ENCODE measurements at places on chromosomes 5 and 9. TPM values are rescaled to one million over a fixed set of nuclear protein-coding genes. Genes with fewer than 3 reads are reported as not detected.
A peak's percentile ranks its signal among the peaks of the same experiment; 100 is the strongest.

DNA sequence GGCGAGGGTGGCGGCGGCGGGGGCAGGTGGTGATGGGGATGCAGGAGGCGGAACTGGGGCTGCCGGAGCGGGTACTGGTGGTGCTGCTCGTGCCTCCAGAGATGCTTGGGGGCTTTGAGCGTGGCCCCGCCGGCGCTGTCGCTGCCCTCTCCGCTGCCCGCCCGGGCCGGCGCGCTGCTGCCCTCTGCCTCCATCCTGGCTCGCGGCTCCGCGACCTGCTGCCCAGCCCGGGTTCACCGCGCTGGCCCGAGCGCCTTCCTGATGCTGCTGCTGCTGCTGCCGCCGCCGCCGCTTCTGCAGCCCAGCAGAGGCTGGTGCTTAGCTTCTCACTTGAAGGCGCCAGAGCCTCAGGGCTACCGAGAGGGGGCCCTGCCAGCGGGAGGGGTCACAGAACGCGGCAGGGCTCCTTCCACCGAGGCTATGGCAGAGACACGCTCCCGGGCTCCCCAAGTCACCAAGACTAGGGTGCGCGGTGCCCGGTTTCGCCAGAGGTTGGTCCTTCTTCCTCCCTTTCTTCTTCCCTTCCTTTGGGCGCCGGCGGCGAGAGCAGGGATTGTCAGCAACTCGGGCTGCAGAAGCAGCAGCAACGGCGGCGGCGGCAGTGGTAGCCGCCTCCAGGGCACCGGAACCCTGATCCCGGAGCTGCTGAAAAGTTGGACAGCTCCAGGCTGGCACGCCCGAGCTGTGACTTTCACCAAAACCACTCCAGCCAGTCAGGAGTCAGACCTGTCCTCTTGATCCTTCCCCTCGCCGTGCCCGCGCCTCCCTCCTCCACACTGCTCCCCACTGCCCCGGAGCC is at the start of gene PDE4D:
Gene PDE4D, minus strand, starts transcription at position 298 of the 799 bp plus-strand sequence.
- no peak within 1 kb of the TSS for H3K27ac ChIP-seq
- DNase-seq: no peak
- H3K36me3 ChIP-seq: peaks cover 1% of the 10 kb centered on the region
- H3K4me3 ChIP-seq: no peak within 1 kb of the TSS
- H3K27me3 ChIP-seq: peaks cover 39% of the 10 kb centered on the region

GRCh38 chr5:56389261-56389660 is 156.1 kb upstream of the ANKRD55 start:
- no peak overlapping the region for H3K27ac ChIP-seq
- H3K36me3 ChIP-seq: no peaks in the 10 kb centered on the region
- H3K4me3 ChIP-seq: no peak overlapping the region
- H3K4me1 ChIP-seq: no peaks in the 10 kb centered on the region

DNA sequence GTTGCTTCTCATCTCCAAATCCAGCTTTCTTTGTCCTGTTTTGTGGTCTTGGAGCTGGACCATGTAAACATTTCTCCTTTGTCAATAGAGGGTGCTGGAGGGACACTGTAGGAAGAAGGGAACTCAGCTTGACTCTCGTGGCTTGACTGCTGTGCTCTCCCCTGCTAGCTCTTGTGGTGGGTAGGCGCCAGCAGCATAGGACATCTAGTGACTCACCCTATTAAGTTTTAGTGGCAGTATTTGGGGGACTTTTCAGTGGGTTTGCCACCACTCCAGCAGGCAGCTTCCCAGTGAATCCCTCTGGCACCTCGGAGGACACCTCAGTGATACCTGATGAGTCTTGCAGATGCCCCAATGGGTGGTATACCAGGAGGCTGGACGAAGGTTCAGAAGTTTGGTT is 97.8 kb downstream of the TSSK1B start:
- H3K27me3 ChIP-seq: peaks cover 7% of the 10 kb centered on the region
- no peak overlapping the region for H3K27ac ChIP-seq
- peaks cover 11% of the 10 kb centered on the region for H3K4me1 ChIP-seq
- DNase-seq: peak; percentile 45

- peaks cover 24% of the 10 kb centered on the region for H3K27me3 ChIP-seq
- no peak for DNase-seq
- no peak overlapping the region for H3K27ac ChIP-seq
- no peak overlapping the region for H3K4me3 ChIP-seq
- H3K4me1 ChIP-seq: no peaks in the 10 kb centered on the region
- no peaks in the 10 kb centered on the region for H3K36me3 ChIP-seq
Measured at GRCh38 chr5:66344544-66344943, 200.4 kb downstream of the SREK1 start.

- no peak overlapping the region for H3K27ac ChIP-seq
- H3K4me1 ChIP-seq: peaks cover 2% of the 10 kb centered on the region
- H3K4me3 ChIP-seq: no peak overlapping the region
- H3K36me3 ChIP-seq: peaks cover 19% of the 10 kb centered on the region
- DNase-seq: no peak
Measured at GRCh38 chr5:112800891-112801290, 60.2 kb upstream of the SRP19 start.

GRCh38 chr9:109716631-109717030 is 63.4 kb upstream of the PALM2AKAP2 start:
- no peaks in the 10 kb centered on the region for H3K4me1 ChIP-seq
- no peak for DNase-seq
- no peaks in the 10 kb centered on the region for H3K27me3 ChIP-seq
- no peak overlapping the region for H3K4me3 ChIP-seq
- no peak overlapping the region for H3K27ac ChIP-seq
- H3K36me3 ChIP-seq: no peaks in the 10 kb centered on the region

GRCh38 chr9:79572608-79573411 is 1.0 kb downstream of the TLE4 start:
- H3K27ac ChIP-seq: peak overlapping the region; percentile 89
- H3K4me3 ChIP-seq: no peak overlapping the region
- H3K27me3 ChIP-seq: no peaks in the 10 kb centered on the region
- H3K4me1 ChIP-seq: peaks cover 36% of the 10 kb centered on the region

DNA sequence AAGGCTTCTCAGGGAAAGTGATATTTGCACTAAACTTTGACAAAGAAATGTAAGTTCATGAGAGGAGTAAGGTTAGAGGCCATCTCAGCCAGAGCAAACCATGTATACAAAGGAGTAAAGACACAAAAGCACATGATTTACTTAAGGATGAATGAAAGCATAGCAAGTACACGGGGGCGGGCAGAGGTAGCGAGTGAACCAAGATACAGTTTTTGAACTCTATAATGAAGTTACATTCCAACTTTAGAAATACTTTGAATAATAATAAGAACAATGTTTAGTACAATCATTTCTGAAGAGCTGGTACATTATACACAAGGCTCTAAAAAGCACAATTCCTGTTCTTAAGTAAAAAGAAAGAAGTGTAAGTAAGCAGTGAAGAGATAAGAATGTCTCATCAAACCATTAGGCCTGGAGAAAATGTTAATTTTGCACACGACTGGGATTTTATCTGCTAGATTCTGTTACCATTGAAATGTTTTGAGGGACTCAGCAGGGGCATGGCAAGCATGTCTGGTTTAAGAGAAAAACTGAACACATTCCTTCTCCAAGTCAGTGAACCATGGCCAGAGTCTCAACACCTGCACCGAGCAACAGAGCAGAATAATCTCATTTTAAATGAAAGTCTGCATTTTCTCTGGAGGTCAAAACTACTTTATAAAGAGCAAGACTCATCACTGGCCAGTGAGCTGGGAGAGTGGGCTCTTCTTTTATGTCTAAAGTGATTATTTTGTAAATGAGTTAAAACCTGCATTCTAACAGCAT is 147.6 kb upstream of the TRPM3 start:
- DNase-seq: no peak
- H3K27me3 ChIP-seq: no peaks in the 10 kb centered on the region
- H3K27ac ChIP-seq: no peak overlapping the region
- H3K36me3 ChIP-seq: no peaks in the 10 kb centered on the region
- no peaks in the 10 kb centered on the region for H3K4me1 ChIP-seq

DNA sequence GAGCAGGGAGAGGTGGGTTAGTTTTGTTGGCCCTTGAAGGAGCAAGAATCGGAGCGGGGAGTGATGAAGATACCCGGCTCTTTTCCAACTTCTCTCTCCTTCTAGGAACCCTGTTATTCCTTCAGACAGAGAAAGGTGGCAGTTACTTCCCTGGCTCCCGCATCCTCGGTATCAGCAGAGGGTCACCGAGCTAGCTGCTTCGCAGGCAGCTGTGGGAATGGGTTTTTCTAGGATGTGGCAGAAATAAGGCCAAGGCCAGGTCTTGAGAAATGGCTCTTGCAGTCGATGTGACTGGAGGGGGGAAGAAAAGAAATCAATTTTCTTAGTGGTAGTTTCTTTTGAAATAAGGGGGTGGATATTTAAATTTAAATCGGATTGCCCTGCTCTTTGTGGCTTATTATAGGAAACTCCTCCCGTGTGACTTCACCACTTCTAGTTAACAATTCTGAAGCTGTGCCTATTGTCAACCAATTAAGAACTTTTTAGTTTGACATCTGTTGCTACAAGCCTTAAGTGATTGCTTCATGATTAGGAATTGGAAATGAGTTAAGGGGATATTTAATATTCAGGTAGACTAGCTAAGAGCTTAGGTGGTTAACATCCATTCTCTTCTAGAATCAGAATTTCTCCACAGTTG is 1.4 kb downstream of the SAP30L start:
- H3K4me3 ChIP-seq: peak overlapping the region; percentile 84
- DNase-seq: no peak
- peaks cover 28% of the 10 kb centered on the region for H3K36me3 ChIP-seq
- H3K27me3 ChIP-seq: no peaks in the 10 kb centered on the region

GRCh38 chr9:115615000-115615401 is 497.0 kb upstream of the TNC start:
- no peaks in the 10 kb centered on the region for H3K4me1 ChIP-seq
- no peaks in the 10 kb centered on the region for H3K36me3 ChIP-seq
- no peak overlapping the region for H3K4me3 ChIP-seq
- no peak overlapping the region for H3K27ac ChIP-seq

- no peaks in the 10 kb centered on the region for H3K27me3 ChIP-seq
- no peaks in the 10 kb centered on the region for H3K4me1 ChIP-seq
- H3K4me3 ChIP-seq: no peak overlapping the region
Measured at GRCh38 chr5:84805473-84805872, 420.8 kb upstream of the EDIL3 start.

DNA sequence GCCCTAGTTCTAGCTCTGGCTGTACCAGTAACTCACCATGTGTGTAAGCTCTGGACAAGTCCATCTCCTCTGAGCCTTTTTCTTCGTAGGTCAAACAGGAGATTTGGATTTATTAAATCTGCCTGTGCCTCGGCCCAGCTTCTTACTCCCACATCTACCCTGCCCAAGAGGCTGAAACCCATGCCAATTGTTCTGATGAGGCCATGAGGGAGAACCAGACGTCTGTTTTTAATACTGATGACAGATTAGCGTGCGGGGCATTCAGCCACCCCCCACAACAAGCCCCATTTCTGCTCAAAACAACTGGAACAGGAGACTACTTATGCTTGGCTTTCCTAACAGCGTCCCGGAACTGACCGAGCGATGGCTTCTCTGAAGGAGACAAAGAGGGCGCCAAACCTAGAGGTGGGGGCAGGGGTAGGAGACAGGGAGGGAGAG is 81.2 kb upstream of the TRIM32 start:
- H3K36me3 ChIP-seq: peaks cover 2% of the 10 kb centered on the region
- no peaks in the 10 kb centered on the region for H3K27me3 ChIP-seq
- no peak overlapping the region for H3K27ac ChIP-seq
- H3K4me3 ChIP-seq: no peak overlapping the region
- DNase-seq: no peak
- H3K4me1 ChIP-seq: no peaks in the 10 kb centered on the region

Gene KIF27
- total RNA-seq: 2.2 TPM

Gene PCDHB5
- not detected for total RNA-seq

Gene RNF183
- not detected for total RNA-seq

Gene IL3
- total RNA-seq: 1.5 TPM

Gene PPP6C
- 50.3 TPM for total RNA-seq

Gene IL12B
- not detected for total RNA-seq

Gene PCDHA12
- not detected for total RNA-seq

Gene SLC34A3
- not detected for total RNA-seq

Gene AJM1
- 3.9 TPM for total RNA-seq

Data from activated CD8-positive, alpha-beta memory T cell treated with anti-CD3 and anti-CD28 coated beads, Interleukin-2, amount 10 ng/mL, durations not matched to agents 7 days and 5 days (primary cell).